ENCODE measurements at places on chromosomes 11 and 22. TPM values are rescaled to one million over a fixed set of nuclear protein-coding genes. Genes with fewer than 3 reads are reported as not detected.

Gene TYR
- not detected for total RNA-seq

Gene IL10RA
- total RNA-seq = 295 TPM

Gene GAL3ST1
- total RNA-seq = not detected

Gene TST
- total RNA-seq = not detected

DNA sequence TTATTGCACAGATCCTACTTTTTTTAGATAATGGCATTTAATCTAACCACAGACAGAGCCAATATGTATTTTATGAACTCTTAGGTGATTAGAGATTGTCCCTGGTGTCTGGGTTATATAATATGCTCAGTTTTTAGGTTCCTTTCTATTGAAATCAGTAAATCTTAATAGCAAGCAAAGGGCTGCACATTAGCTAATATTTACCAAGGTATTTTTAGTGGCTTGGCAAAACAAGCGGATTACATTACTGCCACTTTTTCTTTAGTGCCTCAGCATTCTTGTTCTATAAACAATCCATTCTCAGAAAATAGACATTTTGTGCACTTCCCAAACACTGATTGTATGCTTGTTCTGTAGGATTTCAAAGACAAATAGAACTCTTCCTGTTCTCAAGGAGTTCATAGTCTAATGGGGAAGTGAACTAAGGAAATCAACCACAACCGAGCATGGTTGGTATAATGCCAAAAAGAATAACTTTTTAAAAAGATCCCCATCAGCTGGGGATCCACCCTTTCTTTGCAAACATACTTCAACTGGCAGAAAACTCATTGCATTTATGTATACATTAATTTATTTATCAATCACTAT lies 23.8 kb downstream of the KCNJ1 start:
- no peak for DNase-seq

GRCh38 chr11:105208019-105208418 lies 68.5 kb upstream of the CARD18 start:
- DNase-seq = no peak

DNA sequence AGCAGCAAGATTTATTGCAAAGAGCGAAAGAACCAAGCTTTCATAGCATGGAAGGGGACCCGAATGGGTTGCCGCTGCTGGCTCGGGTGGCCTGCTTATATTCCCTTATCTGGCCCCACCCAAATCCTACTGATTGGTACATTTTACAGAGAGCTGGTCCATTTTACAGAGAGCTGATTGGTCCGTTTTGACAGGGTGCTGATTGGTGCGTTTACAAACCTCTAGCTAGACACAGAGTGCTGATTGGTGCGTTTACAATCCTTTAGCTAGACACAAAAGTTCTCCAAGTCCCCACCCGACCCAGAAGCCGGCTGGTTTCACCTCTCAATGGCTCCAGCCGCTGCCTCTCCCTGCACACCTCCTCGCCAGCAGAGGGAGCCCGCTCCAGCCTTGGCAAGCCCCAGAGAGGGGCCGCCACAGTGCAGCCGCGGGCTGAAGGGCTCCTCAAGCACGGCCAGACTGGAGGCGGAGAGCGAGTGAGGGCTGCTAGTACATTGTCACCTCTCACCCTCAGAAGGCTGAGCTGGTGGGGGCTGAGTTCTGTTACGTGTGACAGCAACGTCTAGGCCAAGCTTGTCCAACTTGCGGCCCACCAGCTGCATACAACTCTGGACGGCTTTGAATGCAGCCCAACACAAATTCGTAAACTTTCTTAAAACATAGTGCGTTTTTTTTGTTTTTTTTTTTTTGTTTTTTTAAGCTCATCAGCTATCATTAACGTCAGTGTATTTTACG lies 8.7 kb downstream of the PTH start:
- peak; percentile 75 for DNase-seq

DNA sequence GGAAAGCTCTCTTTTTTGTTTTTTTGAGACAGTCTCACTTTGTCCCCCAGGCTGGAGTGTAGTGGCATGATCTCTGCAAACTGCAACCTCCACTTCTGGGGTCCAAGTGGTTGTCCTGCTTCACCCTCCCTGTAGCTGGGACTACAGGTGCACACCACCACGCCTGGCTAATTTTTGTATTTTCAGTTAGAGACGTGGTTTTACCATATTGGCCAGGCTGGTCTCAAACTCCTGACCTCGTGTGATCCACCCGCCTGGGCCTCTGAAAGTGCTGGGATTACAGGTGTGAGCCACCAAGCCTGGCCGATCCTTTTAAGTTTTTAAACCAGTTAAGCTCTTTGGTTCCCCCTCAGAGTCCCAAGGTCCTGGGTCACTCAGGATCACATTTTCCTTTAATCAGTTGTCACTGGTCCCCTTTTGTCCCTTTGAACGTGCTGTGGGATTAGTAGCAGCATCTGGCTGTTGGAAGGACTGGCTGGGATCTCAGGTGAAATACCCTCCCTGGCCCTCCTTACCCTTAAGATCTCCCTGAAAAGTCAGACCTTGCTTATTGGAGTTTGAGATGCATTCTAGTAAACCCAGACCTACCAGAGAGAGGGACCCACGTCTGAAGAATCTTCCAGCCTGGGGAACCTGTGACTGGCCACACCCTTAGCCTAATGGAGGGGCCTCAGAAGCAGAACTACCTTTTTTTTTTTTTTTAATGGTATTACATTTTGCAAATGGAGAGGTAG lies 8.1 kb downstream of the MALAT1 start:
- peak; percentile 32 for DNase-seq

DNA sequence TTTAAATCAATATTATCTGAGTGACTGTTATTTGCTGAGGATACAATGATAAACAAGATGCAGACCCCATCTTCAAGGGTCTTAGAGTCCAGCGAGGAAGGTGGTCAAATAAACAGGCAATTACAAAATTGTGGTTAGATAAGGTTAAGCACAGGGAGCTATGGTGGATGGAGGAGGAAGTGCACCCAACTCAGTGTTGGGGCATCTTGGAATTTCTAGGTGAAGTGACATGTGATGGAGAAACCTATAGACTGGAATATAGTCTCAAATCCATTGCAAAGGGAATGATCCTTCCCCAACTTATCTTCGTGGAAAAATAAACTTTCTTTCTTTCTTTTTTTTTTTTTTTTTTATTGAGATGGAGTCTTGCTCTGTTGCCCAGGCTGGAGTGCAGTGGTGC lies 3.4 kb upstream of the PTPRJ start:
- no peak for DNase-seq

DNA sequence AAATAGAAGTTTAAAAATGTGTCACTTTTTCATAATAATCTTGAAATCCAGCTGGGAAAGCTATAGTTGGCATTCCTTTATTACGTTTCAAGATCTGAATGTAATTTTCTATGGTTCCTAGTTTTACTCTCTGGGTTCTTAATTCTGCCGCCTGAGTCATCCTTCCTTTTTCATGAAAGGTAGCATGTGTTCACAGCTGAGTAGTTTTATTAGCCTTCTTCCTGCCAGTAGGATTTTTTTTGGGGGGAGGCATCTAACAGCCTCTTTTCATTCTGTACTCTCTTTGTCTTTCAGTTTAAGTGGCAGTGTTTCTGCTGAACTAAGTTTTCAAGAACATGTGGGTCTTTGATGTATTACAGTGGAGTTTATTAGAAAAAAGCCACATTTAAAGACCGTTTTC lies 36.5 kb downstream of the OR2AG2 start:
- DNase-seq = no peak

DNA sequence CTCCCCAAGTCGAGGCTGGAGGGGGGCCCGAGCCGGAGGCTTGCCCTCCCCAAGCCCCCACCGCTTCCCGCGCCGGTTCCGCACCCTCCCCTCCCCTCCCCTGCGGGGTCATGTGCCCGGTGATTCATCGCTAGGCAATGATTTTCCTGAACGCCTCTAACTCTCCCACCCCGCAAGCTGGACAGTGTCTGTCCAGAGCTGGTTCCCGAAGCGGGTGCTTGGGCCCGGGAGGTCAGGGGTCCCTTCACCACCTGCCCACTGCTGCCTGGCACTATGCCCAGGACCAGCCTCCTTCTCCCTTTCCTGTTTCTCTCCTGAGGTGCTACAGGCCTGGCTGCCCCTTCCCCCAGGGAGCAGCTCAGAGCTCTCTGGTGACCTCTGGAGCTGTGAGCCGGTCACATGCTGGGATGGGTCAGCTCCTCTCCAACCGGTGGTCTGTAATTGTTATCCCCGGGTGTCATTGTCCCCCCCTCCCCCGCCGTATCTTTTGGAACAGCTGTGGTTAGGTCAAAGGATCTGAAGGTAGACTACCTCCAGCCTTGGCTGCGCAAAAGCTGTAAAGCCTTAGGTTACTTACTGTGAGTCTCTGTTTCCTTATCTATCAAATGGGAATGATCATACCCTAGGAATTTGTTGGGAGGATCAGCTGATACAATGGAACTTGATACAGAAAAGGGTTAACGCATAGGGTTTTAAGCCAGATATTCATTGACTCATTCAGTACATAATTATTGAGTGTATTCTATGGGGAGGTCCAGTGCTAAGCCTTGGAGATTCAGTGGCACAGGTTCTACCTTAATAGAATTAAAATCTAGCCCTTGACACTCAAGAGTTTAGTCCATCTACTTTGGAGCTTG lies 753 bp downstream of the STX3 start:
- DNase-seq = peak; percentile 63

DNA sequence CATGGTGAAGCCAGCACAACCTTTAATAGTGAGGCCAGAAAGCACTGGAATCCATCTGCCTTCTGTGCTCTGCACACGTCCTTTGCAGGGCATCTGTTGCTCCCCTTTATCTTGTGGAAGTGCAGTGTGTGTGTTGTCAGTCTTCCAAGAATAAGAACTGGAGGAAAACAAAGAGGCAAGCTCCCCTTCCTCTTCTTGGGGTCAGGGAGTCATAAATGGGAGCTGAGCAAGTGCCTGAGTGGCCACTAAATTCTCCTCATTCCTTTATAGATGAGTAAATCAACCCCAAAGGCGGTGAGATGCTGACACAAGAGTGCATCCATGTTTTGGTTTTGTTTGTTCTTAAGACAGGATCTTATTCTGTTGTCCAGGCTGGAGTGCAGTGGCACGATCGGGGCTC lies 38.3 kb downstream of the WT1 start:
- no peak for DNase-seq

DNA sequence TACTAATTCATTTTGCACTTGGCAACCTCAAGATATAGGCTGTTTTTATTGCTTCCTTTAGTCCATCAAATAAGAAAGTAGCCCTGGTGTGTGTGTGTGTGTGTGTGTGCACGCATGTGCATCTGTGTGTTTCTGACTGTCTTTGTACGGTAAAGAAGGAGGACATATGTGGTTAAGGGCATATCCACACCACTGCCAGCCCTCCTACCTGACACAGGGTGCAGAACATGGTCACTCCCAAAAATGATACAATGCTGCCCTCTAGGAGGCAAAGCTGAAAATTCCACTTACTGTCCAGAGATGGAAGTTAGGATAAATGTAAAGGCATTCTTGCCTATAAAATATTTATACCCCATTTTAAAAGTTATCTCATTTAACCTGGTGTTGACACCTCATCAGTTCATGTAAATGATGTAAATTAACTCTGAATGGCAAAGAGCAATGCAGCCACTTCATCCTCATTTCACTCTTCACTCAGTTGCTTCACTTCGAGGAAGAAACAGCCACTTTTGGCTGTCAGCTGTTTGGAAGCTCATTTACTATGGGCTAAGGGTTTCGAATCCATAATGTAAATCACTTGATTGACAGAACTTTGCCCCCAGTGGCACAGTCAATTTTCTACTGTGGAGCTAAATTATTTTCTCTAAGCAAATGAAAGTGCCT lies 83.1 kb upstream of the MTNR1B start:
- DNase-seq = no peak

Measured in CD8-positive, alpha-beta T cell (primary cell).